ENCODE measurements at places on chromosomes 12 and 14.

- no peak for DNase-seq
Observed at GRCh38 chr12:130878193-130879185, 6.6 kb downstream of the RAN start.

DNA sequence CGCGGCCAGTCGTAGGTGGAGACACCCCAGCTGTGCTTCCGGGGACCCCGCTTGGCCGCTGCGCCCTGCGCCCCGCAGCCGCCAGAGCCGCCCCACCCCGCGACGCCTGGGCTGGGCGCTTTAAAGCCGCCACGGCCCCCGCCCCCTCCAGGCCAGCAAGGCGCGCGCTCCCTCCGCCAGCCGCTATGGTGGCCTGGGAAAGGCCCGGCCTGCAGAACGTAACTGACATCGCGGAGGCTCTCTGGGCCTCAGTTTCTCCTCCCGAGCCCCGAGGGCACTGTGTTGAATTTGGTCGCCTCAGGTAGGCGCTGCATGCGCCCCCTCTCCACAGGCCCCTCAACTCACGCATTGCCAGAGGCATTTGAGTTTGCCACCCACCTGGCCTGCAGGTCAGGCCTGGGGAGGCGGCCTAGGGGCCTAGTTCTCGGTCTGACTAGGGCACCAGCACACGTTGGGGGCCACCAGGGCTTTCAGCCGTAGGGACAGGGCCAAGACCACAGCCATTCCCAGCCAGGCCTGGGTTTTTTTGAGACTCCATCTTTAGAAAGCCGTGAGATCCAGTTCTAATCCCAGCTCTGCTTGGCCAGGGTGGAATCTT lies at the start of gene NGB:
NGB (minus strand) TSS at position 94 of the 598 bp plus-strand sequence. CDS start 269 bp downstream, outside the sequence.
- no peak for DNase-seq

DNA sequence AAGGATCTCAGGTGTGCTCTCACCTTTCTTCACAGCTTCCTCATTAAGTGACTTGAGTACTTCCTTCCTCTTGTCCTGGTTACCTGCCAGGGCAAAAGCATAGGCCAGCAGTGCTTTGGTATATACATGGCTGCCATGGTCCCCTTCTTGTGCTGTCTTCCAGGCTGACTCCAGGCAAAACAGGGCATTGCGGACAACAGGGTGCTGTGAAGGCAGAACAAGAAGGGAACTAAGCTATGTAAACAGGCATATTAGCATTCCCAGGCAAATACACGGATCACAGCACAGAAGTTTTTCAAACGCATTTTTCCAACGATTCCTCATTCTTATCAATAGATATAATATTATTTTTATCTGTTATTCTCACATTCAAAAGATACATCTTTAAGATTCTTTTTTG lies 39.0 kb downstream of the A2M start:
- DNase-seq = no peak

DNA sequence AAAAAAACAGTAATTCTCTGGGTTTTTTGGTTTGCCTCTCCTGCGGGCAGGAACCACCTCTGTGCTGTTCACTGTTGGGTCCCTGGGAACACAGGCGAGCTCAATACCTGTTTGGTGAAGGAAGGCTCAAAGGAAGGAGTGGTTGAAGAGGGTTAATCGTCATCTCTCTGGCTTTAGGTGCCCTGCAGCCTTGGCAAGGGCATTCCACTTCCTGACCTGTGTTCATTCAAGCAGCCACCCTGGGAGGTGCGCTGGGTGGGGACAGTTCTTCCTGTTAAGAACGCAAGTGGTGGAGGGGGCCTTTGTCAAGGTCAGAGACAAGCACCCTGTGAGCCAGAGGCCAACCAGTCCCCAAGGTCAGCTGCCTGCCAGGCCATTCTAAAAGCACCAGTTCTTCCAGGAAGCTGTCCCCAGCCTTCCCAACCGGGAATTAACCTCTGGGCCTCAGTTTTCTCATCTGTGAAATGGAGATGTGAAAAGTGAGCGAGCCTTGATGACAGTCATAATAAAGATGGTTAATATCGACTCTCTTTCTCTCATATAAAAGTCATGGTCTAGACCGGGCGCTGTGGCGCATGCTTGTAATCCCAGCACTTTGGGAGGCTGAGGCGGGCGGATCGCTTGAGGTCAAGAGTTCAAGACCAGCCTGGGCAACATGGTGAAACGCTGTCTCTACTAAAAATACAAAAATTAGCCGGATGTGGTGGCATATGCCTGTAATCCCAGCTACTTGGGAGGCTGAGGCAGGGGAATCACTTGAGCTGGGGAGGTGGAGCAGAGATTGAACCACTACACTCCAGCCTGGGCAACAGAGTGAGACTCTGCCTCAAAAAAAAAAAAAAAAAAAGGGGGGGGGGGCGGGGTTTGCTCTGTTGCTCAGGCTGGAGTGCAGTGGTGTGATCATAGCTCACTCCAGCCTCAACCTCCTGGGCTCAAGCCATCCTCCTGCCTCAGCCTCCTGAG lies 6.1 kb downstream of the RHOF start:
- no peak for DNase-seq

DNA sequence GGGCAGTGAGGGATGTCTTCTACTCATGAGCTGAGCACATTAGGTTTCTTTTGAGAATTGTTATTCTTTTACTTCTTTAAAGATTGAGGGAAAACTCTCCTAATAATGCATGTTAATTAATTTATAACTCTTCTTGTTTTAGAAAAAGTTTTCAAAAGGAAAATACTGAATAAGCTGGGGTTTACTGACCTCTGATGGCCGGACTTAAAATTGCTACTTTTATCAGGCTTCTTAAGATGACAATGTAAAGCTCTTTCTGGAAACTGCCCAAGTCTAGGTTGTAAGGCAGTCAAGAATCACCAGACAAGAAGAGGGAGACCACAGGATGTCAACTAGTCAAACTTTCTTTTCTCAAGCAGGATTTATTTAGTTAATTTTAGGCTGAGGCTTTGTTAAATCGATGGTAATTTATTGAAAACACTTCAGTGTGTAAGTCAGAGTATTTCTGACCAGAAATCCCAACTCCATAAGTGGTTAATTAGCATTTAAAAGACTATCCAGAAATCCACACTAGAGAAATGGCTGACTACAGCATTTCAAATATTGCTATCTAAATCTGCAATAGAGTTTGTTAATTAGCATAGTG lies 82.1 kb downstream of the AVPR1A start:
- DNase-seq = no peak

DNA sequence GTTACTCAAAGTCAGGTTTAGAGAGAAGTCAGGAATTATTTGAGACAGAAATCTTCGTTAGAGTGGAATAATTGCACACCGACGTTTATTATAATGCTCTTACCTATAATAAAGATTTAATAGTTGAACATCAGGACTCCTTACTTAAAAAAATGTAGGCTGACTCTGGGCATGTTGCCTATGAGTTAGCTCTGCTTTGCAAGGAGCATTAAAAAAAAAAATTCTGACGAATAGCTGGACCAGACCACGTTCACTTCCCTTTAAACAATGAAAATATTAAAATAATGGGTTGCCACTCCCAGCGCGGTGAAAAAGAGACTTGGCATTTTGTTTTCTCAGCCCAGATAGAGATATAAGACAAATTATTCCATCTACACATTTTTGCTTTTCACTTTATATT lies 574 bp upstream of the FANCM start:
- DNase-seq = no peak

- no peak for DNase-seq
Observed at GRCh38 chr14:68874746-68875155, 81.9 kb upstream of the ZFP36L1 start.

GRCh38 chr14:73663548-73664212 lies 18.9 kb downstream of the DNAL1 start:
- DNase-seq = no peak

- no peak for DNase-seq
Observed at GRCh38 chr12:90816353-90817089, 138.5 kb downstream of the CCER1 start.

DNA sequence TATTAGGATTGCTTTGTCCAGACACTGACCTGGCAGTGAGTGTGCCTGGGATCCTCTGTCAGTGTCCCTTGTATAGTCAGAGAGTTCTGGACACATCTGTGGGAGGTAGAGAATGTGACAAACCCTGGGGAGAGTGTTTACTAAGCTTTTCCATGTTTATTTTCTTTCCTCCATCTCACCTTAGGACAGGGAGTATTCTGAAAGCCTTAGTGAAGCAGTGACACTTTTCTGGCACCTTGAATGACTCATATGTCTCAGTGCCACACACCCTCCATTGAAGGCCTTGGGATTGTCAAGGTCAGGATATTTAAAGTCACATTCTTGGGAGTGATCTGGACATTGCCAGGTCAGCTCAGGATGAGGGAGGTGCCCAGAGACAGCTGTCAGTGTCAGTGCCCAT lies 34.9 kb upstream of the CTDSP2 start:
- DNase-seq = no peak

DNA sequence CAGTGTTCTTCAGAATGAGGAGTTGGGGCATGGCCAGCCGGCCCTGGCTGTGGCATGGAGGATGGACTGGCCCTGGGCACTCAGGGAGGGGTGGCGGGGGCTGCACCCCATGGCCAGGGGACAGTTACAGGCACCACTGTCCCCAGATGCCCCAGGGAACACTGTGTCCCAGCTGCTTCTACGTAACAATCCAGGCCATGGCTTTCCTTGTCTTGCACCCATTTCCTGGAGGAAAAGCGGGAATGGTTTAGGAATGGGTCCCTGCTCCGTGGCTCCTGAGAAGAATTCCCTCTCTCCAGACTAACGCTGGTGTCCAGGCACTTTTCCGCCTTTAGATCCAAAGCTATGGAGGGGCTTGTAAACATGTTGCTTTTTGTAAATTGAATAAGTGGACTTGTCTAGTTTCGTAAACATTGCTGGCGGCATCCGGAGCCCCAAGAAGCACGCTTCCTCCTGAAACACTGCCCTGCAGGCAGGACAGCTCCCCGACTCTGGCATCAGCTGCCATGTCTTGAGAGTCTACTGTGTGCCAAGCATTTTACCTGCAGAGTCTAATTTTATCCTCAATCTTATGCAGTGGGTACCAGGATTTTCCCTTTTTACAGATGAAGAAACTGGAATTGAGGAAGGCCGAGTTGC lies 238.3 kb downstream of the SLC41A2 start:
- DNase-seq = no peak

DNA sequence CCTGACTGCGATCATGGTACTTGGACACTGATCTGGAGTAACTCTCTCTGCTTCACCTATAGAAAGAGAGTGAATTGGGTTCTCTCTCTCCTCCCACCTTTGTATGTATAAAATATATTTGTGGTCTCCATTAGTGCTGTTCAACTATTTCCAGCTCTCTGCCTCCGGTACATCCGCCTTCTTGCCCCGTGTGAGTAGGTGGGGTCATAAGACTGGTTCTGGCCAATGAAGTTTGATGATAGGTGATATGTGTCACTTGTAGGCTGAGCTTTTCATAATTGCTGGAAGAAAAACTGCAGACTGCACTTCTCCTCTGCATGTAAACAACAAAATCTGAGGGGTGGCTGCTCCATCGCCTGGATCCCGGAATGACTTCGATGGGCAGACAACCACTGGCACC lies 210.4 kb downstream of the EXOC5 start:
- DNase-seq = no peak

- DNase-seq = no peak
Observed at GRCh38 chr12:79451978-79452377, 238.8 kb downstream of the PAWR start.

GRCh38 chr12:94318181-94318580 lies 141.5 kb downstream of the CEP83 start:
- no peak for DNase-seq

- no peak for DNase-seq
Observed at GRCh38 chr12:129440278-129440677, 463.5 kb downstream of the TMEM132D start.

DNA sequence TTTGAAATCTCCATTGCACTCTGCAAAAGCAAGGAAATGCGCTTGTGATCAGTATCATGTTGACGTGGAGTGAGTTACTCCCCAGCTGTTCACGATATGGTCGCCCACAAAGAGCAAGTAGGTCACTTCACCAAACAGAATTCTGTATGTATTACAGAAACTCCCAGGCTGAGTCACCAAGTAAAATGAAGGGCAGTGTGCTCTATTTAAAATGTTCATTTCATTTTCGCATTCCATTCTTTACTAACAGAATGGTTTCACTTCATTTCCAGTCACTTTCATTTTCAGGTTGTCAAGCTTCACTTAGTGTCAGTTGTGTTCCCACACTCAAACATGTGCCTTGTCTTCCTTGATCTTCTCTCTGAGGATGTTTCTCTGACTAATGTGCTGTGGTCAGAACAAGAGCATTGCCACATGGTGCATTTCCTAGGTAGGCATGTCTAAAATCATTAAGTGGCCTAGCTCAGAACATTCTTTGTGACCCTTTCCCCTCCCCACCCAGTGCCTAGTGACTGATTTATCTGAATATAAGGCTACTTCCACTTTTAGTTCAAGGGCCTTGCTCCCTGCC lies 391.2 kb downstream of the RAD51B start:
- peak; percentile 32 for DNase-seq

- DNase-seq = no peak
Observed at GRCh38 chr12:13101821-13102375, 1.6 kb downstream of the GSG1 start.

DNA sequence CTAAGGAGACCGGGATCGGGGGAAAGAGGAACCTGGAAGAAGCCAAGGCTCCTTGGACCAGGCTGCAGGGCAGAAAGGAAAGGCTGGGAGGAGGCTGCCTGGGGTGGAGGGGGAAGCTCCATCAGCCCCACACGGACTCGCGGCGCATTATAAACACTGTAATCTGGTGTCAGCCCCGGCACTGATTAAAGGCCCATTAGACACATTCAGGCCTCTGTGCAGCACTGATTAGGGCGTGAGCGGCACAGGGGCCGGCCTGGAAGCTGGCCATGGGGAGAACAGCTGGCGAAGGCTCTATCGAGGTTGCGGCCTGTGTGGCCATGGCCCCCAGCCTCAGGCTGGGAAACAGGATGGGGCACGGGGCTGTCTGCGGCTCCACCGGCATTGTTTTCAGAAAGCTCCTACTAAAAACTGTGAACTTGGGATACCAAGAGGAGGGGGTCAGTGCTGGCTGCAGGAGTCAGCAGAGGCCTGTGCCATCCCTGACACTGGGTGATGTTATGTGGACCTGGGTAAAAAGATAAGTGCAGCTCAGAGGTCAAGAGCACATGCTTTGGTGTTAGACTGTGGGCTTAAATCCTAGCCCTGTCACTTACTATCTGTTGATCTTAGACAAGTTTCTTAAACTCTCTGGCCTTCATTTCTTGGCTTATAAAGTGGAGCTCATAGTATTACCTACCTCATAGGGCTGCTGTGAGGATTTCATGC lies 10.6 kb downstream of the ACVRL1 start:
- no peak for DNase-seq

DNA sequence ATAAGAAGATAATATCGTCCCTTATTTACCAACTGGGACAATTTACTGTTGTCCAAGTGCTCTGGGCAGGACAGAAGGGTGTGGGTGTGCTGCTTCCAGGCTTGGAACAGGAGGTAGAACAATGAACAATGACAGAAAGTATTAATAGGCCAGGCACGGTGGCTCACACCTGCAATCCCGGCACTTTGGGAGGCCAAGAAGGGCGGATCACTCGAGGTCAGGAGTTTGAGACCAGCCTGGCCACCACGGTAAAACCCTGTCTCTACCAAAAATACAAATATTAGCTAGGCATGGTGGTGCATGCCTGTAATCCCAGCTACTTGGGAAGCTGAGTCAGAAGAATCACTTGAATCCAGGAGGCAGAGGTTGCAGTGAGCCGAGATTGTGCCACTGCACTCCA lies 2.5 kb downstream of the IFI27 start:
- DNase-seq = no peak

Data from NK-92 treated with Interleukin-12 subunit alpha and Interleukin-12 subunit beta, amount 100 ng/mL, for 24 hours (cell line).